ENCODE measurements at places on chromosomes 1 and 21.

DNA sequence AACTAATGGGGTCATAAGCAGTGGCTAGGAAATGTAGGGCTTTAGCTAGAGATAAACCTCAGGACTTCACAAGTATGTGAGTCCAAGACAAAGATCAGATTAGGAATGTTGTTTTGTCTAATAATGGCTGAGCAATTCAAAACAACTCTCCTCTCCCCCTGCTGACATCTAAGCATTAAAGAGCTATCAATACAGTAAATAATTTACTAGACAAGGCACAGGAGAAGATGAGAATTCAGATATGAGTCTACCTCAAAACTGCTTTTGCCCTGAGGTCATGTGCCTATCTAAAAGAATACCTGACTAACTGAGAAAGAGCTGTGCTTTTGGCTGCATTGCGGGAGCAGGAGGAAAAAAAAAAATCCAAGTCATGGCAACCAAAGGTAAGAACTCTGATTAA lies 86.8 kb downstream of the SPATA17 start:
- no peak for DNase-seq

GRCh38 chr1:153503766-153504165 lies 32.0 kb downstream of the S100A6 start:
- no peak for DNase-seq

GRCh38 chr1:173477286-173478093 lies at the start of gene PRDX6:
PRDX6 (plus strand) TSS chr1:173477335; CDS start chr1:173477398, 63 bp downstream.
- peak; percentile 77 for DNase-seq

DNA sequence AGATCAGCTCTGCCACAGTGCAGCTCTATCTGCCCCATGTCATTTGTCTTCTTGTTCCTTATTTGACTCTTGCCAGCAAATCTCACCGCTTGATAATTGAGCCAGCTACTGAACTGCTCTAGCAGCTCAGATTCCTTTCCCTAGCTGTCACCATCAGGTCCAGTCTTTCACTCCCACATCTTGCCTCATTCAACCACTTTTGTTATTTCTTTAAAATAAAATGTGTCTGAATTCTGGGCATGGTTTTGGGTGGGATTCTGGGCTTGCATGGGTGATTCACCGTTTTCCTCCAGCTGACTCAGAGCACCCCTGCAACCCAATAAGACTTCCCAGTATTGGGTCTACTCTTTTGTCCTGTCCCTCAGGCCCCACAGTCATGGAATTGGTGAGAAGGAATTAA lies 215.7 kb downstream of the DSCAM start:
- no peak for DNase-seq

- DNase-seq = no peak
Measured at GRCh38 chr1:44672961-44673674, 1.2 kb downstream of the TMEM53 start.

GRCh38 chr1:201198598-201198997 lies 8.0 kb downstream of the IGFN1 start:
- no peak for DNase-seq

Measured in esophagus squamous epithelium (tissue), 5 donors.